ENCODE measurements at places on chromosomes 3 and 15. TPM values are rescaled to one million over a fixed set of nuclear protein-coding genes. Genes with fewer than 3 reads are reported as not detected.

The GABRR3 gene
- total RNA-seq: not detected

The GPR156 gene
- not detected for total RNA-seq

The SNTN gene
- total RNA-seq: not detected

The LOXL1 gene
- 0.68 TPM for total RNA-seq

The SNX4 gene
- total RNA-seq: 21.6 TPM

The ATP8B4 gene
- 25.4 TPM for total RNA-seq

The APBA2 gene
- 110 TPM for total RNA-seq

The MAP1A gene
- total RNA-seq: 2.0 TPM

The TGM5 gene
- total RNA-seq: not detected

The HDAC11 gene
- total RNA-seq: 7.3 TPM

The CD200 gene
- total RNA-seq: 3.5 TPM

The PPARG gene
- 0.49 TPM for total RNA-seq

The SCAMP2 gene
- total RNA-seq: 122 TPM

The CCK gene
- not detected for total RNA-seq

The LYZL4 gene
- total RNA-seq: not detected

The GRIP2 gene
- not detected for total RNA-seq

The HCN4 gene
- not detected for total RNA-seq

The ANKRD34C gene
- not detected for total RNA-seq

The ARF4 gene
- 66.8 TPM for total RNA-seq

The PIF1 gene
- not detected for total RNA-seq

The SCAMP5 gene
- total RNA-seq: 0.51 TPM

The POPDC2 gene
- total RNA-seq: 4.3 TPM

The ZNF662 gene
- total RNA-seq: 10.4 TPM

The KIF7 gene
- total RNA-seq: 0.51 TPM

The CEP70 gene
- total RNA-seq: 21.1 TPM
